Fibroblast of mammary gland (primary cell): ENCODE measurements at places on chromosomes 6 and 20.

GRCh38 chr6:31865205-31866118, 2.8 kb upstream of the NEU1 start:
- DNase-seq, result no peak

DNA sequence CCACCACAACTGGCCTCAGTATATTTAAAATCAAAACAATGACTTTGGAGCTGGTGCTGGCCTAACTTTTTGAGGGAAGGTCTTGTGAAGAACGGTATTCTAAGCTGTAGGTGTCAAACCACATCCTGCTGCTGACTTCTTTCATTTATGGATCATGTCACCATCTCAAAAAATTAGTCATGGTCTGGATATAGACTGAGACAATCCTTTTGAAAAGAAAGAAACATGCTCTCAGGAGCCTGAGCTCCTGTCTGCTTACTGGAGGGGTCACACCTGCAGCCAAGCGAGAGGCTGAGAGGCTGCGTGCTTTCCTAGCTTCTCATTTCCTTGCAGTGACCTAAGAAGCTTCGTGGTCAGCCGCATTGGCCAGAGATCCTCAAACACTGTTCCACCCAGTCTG, 55.2 kb downstream of the TIAM2 start:
- no peak for DNase-seq

GRCh38 chr6:121335087-121336008, 1.1 kb upstream of the TBC1D32 start:
- peak; percentile 23 for DNase-seq

- DNase-seq, result peak; percentile 41
Measured at GRCh38 chr6:100078509-100078908, 84.5 kb upstream of the MCHR2 start.

- DNase-seq, result no peak
Measured at GRCh38 chr6:137254966-137255365, 35.8 kb upstream of the IFNGR1 start.

GRCh38 chr6:93416571-93417420, 2.6 kb downstream of the EPHA7 start:
- no peak for DNase-seq

GRCh38 chr6:4364711-4365110, 229.3 kb upstream of the ECI2 start:
- DNase-seq, result no peak

DNA sequence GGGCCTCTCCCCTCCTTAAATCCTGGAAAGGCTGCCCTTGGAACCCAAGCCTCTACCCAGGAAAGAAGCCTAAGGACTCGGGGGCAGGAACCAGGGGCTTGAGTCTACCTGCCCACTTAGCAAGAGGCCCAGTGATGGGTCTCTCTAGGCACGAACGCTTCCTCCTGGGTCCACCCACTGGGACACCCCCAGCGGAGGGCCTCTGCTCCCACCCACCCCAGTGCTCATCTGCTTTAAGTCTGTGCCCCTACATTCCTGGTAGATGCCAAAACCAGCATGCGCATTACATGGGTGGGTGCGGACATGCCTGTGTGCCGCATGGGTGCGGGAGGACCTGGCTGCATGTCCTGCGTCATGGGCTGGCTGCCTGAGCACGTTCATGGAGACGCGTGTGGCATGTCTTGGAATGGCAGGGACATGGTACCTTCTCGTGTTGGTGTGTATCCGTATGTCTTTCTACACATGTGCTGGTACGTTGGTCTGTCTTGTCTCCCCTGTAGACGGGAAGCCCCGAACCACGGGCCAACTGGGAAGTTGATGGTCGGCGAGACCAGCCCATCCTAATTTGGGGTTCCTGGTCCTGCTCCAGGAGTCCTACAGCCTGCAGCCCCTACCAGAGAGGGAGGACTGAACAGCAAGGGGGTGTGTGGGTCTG, 29.3 kb downstream of the SNPH start:
- no peak for DNase-seq

DNA sequence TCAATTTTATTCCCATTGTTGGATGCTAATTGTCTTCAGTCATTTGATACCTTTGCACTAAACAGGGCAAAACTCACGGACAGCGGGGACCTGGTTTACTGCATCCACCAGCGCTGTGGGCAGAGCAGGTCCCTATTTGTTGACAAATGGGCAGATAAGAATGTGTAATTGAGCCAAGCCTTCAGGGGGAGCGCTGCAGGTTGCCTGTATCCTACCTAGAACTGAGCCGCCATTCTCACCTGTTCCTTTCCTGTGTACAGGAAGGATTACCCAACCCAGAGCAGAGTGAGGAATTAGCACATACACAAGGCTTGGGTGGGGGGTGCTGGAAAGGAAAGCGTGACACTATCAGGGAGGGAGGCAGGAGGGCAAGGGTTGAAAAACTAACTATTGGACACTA, 89.1 kb upstream of the FOXA2 start:
- DNase-seq, result no peak

DNA sequence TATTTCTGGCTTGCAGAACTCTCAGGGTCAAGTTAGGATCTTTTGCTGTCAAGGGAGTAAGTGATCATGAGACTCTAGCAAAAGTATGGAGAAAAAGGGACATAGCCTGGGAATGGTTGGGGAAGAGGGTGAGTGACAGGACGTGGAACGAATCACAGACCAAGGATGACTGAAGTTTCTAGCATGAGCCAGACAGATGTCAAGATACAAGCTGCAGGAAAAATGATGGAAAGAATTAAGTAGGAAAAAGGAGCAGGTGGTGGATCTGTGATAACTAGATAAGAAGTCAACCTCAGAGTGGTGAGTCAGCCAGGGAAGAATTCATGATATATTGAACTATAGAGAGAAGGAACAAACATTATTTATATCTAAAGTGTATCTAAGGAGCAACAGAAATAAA, 159.8 kb upstream of the SYNDIG1 start:
- DNase-seq, result peak; percentile 1

DNA sequence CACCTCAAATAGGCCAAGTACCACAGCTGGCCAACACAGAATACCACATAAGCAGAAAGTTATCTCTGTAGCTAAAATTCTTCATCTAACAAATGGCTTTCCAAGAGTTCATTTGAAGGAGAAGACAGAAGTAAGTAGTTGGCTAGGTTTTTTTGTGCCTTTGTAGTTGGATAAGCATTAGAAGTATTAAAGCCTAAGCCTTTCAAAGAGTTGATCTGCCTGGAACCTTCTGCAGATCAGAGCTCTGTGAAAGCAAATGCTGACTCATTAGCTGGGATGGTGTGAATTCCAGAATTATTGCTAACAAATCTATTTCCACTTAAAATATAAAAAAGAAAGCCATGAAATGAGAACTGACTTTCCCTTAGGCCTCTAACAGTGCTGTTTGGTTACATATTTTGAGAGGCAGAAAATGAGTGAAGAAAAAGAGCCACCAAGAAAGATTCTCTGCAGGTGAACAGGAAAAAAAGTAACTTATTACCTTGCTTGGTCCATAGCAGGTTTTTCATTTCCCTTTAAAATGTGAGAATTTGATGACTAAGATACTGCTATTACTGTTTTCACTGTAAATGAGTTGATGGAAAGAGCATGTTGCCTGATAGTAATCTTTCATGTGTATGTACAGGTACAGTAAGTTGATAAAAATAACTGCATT, 763.2 kb upstream of the FLRT3 start:
- peak; percentile 6 for DNase-seq

- DNase-seq, result peak; percentile 53
Measured at GRCh38 chr6:126153661-126154060, 167.3 kb downstream of the TRMT11 start.

DNA sequence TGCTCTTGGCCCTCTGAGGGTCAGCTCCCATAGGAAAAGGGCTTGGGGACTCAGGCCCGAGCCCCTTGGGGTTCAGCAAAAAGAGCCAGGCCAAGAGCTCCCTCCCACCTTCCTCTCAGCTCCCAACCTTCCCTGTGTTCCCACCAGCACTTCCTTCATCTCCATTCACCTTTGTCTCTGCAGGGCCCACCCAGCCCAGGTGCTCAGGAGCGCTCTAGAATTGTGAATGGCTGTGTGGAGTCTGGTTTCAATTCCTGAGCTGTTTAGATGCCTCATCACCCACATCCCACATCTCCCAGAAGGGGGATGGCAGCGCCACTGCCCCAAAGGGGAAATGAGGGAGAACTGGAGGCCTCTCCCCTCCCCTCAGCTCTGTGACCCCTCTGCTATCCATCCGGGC, 7.7 kb downstream of the GRM4 start:
- no peak for DNase-seq

DNA sequence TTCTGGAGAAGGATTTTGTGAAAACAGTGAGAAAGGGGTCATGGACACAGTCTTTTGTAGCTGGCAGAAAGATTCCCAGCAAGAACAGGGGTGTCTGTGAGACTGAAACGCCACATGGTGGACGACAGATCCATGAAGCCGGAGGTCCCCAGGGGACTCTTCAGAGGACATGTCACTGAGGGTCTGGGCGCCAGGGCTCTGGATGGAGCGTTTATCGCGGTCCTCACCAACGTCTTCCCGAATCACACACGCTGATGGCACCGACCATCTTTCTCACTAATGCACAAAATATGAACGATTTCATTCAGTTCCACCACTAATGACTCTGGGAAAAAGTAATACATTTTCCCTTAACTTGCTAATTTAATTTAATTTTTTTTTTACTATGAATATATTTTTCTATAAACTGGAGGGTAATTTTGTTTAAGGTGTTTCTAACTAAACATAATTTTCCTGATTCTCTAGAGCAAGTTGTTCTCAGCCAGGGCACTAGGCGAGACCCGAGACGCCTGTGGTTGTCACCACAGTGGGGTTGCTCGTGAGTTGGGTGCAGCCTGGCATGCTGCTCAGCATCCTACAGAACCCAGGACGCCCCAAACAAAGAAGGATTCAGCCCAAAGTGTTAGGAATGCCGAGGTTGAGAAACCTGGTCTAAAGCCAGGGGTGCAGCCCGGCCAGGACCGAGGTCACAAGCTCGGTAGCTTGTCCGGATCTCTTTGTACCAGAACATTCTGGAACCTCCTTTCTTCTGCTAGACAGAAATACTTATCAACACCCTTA, 306.2 kb downstream of the TAF4 start:
- DNase-seq, result no peak

DNA sequence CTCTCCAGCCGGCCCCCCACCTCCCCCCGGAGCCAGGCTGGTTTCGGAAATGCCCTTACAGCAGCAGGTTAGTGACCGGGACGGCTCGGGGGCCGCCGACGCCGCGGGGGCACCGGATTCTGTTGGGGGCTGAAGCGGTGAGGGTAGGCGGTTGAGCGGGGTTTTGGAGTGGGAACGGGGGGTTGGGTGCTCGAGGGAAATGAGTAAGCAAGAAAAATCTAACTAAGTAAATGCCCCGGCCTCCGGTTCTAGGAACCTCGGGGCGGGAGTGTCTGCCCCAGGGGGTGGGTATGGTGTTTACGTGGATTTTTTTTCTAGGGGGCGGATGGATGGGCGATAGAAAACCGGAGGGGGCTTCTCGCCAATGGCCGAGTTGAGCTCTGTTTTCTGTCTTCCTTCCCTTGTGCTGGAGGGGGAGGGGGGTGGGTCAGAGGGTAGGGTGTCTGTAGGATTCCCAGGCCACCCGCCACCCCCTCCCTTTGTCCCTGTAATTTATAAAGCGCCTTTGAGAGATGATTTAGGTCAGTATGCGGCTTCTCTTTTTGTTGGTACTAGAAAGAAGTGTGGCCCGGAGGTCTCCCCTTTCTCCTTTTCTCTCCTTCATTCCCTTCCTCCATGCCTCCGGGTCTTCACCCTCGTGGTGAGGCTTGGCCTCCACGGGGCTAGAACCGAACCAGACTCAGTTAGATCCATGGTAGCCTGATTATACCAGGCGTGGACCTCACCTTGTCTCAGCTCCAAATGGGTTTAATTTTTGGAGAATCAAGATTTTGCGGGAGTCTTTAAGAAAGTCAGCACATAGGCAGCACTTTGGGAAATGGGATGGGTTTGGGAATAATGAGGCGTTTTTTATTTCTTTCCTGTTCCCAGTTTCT, 2.3 kb downstream of the E2F3 start:
- DNase-seq, result peak; percentile 66

DNA sequence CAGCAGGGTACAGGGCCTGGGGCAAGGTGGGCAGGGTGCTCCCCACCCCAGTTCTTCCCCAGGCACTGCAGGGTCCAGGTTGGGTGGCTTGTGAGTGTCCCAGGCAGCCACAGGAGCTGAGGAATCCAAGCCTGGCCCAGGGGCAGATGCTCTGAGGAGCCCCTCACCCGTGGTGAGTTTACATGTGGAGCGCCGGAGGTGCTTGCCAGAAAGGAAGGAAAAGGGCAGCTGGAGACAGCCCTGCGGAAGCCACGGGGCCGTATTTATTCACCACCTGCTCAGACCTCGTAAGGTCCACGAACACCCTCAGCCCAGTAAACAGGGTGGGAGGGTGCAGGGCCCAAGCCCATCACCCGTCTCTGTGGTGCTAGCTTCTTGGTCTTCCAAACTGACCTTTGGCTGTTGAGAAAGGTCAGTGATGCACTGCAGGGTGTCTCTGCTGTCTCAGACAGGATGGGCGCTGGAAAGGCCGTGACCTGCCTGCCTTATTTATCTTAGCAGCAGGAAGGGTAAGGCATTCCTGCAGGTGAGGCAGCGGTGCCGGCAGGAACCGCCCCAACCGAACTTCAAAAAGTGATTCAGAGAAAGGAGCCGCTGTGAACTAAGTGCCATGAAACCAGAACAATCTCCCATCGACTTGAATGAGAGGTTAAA, 4.0 kb upstream of the FRMD1 start:
- DNase-seq, result no peak

DNA sequence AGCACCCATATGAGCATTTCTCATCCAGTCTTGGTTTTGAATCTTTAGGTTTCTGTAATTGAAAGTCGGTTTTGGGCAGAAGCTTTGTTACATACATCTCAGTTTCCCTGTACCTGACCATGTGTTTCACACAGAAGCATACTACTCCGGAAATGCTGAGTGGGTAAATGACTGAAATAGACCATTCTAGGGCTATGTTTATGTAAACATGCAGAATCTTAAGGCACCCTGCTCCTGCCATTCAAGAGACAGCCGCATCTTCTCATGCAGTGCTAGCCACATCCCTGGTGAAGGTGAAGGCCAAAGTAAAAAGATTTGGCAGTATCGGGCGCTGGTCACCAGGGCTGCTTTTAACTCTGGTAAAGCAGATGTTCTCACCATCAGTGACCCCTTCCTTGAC, 171.3 kb downstream of the ISM1 start:
- no peak for DNase-seq

DNA sequence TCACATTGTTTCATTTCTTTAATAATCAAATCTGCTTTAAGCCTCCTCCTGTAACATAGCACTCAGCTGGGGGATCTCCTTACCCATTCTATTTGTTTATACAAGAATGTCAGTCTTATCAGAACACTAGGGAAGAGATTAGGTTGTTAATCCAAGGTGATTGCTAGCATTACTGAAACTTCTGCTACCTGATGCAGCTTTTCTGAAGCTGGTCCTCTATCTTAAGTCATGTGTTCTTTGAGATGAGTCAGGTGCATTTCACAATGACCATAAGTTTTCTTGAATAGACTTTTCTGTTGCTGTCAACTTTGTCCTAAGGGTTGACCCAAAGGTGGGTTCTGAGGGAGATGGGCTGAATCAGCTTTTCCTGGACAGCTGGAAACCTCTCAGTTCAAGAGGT, 60.7 kb upstream of the SYNCRIP start:
- peak; percentile 5 for DNase-seq
